ENCODE measurements at places on chromosomes 11 and 22. TPM values are rescaled to one million over a fixed set of nuclear protein-coding genes. Genes with fewer than 3 reads are reported as not detected.
A peak's percentile ranks its signal among the peaks of the same experiment; 100 is the strongest.

DNA sequence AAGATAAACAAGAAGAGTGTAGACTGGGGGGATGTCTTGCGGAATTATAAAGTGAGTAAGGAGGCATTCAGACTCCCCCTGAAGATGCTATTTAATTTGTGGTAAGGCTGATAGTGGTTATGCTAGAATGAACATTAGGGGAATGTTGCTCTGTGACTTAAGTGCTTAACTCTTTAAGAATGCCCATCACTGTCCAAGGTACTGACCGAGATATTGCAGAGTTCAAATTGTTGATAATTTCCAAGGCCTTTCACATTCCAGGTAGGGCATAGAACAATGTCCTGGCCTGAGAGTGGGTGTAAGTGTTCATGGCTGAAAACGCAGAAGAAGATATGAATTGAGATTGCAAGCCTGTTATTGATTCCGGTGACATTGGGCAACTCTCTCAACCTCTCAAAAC, 90.3 kb upstream of the SEZ6L start:
- no peak for DNase-seq

Gene MTCH2
- 22.5 TPM for total RNA-seq

GRCh38 chr11:134731213-134731961, 319.3 kb upstream of the B3GAT1 start:
- no peak for DNase-seq

DNA sequence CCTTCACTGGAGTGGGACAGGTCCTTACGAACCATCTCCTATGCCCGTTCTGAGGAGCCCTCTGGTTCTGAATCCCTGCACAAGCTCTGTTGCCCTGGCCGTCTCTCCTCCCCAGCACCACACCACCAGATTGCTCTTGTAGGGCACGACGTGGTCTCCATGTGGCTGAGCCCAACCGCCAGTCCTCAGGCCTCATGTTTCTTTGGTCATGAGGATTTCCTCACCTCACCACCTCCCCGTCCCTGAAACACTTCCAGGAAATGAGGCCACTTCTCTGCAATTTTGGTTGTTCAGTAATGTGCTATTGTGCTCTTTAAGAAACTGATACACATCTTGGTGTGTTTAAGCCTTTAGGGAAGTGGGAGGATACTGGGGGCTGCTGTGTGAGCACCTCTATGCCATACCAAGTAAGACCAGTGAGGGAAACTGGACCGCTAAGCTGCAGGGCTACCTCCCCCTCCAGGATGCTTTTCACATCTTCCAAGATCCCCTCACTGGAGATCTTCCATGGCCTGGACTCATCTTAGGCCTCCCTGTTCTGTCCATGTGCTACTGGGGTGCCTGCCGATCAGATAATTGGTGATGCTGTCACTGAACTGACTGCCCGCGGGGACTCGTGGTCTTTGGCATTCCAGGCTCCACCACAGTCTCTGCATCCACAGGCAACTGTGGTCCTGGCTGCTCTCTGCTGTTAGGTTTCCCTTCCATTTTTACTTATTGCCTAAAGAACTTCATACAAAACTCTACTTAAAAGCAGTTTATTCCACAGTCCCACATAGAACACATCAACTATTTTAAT, 21.9 kb downstream of the DRICH1 start:
- no peak for DNase-seq

Gene FOLH1
- total RNA-seq, result not detected

DNA sequence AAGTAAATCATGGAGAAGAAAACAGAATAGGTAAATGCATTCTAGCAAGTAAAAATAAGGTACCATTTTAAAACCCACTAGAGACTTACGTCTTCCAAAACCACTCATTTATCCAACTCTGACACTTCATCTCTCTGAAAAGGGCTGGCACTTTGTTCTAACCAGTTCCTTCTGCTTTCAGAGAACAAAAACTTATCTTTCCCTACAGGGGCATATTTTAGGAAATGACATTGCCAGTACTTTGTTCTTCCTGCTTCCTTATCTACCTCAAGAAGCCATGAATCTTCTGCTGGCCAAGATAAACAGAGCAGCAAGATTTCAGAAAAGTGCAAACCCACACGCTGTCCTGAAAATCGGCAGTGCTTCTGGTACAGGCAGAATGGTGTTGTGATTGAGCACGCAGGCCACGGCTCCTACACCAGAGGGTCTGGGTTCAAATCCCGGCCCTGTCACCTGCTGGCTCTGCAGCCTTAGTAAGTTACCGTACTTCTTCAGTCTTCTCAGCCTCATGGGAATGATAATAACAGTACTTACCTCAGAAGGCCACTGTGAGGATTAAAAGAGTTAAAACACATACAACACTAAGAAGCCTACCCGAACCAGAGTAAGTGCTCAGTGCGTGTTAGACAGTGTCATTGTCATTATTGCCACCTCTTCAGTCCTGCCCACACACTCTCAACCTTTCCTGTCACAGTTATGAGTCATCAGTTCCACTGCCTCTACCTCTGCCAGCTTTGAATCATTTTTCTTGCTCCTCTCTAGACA, 11.0 kb downstream of the MPZL3 start:
- peak; percentile 34 for DNase-seq

Gene YAP1
- total RNA-seq, result 0.20 TPM

DNA sequence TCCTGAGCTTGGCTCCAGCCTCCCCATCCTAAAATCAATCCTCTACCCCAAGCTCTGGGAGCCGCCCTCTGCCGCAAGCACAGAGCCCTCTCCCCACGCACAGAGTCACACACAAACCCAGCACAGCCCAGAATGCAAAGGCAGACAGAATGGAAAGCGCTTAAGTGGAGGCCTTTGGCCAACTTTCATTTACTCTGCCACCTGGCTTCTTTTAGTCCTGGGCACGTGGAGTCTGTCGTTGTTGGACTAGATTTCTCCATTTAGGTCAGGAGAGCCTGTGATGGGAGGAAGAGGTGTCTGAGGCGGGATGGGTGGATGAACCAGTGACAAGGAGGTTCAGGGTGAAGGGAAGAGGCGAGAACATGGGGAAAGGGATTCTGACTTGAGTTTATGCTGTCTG, 191.7 kb downstream of the DSCAML1 start:
- no peak for DNase-seq

DNA sequence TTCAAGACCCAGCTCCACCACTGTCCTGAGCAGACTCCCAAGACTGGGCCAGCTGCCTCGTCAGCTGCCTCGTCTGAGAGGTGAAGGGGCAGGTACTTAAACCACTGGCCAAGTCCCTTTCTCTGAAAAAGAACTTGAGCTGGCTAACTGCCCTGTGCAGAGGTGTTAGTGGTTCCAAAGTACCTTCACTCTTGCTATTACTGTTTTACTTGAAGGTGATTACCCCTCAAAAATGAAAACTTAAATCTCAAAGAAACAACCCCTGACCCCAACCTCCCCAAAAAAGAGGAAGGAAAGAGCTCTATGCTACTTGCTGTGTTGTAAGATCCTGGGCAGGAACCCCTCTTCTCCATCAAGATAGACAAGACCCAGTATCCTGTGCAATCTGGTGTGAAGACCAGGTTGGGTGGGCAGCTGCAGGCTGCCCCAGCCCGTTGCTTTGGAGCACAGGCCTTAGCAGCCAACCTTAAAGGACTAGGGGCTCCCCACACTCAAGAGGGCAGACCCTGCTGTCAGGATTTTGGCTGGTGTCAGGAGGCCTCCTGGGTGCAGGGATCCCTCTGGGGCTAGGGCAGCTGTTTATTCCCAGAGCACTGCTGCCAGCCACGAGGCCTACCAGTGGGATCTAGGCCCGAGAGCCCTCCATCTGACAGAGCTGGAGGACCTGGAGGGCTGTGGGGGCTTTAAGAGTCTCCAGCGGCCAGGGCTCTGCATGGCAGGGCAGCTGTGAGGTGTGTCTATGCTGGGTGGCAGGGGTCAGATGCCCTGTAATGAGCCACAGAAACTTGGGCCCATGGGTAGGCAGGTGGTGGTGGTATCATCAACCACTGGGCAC, 13.0 kb downstream of the GUCD1 start:
- DNase-seq, result no peak

DNA sequence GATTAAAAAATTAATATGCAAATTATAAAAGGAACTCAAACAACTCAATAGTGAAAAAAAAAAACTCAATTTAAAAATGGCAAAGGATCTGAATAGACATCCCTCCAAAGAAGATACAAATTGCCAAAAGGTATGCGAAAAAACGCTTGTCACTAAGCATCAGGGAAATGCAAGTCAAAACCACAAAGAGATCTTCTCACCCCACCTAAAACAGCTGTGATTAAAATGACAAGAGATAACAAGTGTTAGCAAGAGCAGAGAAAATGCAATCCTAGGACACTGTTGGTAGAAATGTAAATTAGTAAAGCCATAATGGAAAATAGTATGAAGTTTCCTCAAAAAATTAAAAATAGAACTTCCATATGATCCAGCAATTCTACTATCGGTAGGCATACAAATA, 166.3 kb upstream of the ZC3H12C start:
- no peak for DNase-seq

Gene OR8K3
- total RNA-seq, result not detected

Gene COMT
- total RNA-seq, result 37.3 TPM

DNA sequence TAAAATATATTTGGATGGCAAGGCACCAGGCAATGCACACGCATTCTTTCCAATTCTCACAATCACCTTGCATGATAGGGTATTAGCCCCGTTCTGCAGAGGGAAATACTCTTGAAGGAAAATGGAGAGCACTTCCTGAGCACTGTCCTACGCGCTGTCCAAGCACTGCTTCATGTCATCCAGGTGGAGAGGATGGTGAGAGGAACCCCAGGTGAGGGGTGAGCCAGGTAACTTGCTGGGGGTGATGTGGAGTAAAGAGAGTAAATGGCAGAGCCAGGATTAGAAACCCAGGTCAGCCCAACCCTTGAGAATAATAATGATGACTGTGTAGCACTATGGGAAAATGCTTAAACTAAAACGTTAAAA, 711 bp upstream of the PACSIN2 start:
- DNase-seq, result no peak

DNA sequence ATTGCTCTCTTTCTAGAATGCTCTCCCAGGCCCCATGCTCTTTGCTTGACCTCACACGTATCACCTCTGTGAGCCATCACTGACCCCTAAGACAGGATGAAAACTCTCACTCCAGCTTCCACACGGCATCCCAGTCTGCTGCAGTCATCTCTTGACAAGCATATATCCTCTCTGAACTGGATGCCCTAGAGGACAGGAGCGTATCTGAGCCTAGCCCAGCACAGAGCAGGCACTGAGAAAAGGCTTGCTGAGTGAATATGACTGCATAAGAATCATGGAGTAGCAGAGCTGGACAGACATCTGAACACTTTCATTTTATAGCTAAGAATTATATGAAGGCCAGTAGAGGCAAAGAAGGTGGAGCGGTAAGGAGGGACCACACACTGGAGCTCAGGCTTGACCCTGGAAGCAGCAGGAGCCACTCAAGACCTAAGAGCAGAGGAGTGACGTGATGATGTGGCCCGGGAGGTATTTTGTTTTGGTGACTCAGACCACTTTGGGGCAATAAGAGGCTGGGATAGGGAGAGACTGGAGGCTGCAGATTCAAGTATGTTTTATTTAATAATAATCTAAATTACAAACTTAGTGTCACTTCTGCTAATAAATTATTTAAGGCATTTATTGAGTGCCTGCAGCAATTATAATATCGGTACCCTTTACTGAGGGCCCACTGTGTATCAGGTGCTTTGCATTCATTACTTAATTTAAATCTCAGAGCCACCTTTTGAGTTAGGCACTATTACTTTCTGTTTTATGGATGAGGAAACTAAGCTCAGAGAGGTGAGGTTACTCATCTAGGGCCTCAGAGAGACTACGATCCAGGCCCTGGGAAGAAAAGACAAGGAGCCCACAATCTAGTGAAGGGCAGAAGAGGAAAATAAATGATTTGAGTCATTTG, 42.6 kb downstream of the MAP6 start:
- DNase-seq, result no peak

- peak; percentile 74 for DNase-seq
These were observed 706 bp downstream of the SF1 start for GRCh38 chr11:64777449-64778222.

GRCh38 chr11:78318321-78319114, 99.1 kb downstream of the GAB2 start:
- no peak for DNase-seq

- no peak for DNase-seq
These were observed 60.6 kb upstream of the AMPD3 start for GRCh38 chr11:10394229-10395101.

- DNase-seq, result no peak
These were observed 52.2 kb downstream of the ANO5 start for GRCh38 chr11:22244986-22245592.

Gene WBP2NL
- total RNA-seq, result 1.7 TPM

DNA sequence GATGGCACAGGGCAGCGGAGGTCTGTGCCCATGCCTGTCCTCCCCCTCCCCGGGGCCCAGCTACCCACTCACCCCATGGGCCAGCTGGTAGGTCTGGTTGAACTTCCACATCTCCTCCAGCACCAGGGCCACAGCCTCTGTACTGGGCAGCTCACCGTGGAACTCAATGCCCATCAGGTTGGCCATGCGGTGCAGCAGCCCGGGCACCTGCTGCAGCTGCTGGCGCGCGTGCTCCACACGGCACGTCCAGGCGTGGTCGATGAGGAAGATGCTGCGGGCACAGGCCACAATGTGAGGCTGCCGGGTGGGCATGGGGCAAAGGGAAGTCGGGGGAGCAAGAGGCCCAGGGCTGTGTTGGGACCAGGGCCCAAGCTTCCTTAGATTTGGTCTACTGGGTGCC, 6.3 kb downstream of the TTLL12 start:
- DNase-seq, result no peak

- DNase-seq, result no peak
These were observed 61.0 kb downstream of the LIF start for GRCh38 chr22:30185549-30185948.

GRCh38 chr22:45731798-45732495, 60.3 kb downstream of the ATXN10 start:
- no peak for DNase-seq

DNA sequence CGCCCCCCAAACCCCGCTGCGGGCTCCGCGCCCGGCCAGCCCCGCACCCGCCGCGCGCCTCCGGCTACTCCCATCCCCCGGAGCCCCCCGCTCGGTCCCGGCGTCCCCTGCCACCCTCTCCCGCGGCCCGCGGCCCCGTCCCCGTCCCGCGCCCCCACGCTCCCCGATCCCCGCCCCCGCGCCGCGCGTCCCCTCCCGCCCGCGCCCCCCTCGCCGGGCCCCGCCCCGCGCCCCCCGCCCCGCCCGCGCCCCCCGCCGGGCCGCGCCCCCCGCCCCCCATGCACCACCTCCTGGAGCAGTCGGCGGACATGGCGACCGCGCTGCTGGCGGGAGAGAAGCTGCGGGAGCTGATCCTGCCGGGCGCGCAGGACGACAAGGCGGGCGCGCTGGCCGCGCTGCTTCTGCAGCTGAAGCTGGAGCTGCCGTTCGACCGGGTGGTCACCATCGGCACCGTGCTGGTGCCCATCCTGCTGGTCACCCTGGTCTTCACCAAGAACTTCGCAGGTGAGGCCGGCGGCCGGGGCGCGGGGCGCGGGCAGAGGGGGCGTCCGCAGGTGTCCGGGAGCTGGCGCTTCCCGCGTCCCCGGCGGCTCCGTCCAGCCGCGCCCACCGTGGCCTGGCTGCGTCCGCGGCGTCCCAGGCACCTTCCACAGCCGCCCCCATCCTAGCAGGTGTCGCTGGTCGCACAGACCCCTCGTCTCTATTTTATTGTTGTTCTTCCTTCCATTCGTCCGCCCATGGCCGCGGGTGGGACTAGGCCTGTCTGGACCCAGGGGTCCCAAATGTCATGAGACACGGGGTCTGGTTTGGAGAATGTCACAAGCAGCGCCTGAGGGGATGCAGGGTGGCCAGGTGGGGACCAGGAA, at the start of gene PANX2:
Gene PANX2 (plus strand): TSS at position 279 of the 866 bp plus-strand sequence. CDS start 0 bp downstream, at position 279.
- DNase-seq, result no peak
